Right hindlimb (tissue), 1 donor: ENCODE measurements at places on chromosomes 2 and 18.

DNA sequence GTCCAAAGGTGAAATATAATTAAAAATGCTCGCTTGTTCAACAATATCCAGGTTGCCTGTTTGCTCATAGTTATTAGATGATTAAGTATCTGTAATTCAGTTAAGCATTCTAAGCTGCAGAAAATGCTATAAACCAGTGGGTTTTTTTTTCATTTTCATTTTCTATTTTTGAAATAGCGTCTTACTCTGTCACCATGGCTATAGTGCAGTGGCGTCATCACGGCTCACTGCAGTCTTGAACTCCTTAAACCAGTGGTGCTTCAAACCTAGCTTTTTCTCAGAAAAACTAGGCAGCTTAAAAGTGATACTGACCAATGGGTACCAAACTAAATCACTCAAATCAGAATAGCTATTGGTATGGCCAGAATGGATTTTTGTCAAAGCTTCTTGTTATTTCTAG lies 925.2 kb downstream of the TSN start:
- no peak for DNase-seq

DNA sequence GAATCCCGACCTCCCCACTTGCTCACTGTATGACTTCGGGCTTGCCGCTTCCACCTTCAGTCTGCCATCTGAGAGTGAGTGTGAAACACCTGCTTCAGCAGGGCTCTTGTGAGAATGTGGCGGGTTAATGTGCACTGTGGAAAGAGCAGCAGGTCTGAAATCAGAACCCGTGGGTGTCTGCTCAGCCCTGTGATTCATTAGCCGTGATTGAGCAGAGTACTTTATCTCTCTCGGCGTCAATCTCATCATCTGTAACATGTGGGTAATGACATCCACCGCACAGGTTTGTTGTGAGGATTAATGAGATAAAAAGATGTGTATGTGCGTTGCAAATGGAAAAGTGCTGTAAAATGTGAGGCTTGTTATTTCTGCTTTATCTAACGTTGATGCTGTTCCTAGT lies 128.6 kb downstream of the LRATD1 start:
- no peak for DNase-seq

DNA sequence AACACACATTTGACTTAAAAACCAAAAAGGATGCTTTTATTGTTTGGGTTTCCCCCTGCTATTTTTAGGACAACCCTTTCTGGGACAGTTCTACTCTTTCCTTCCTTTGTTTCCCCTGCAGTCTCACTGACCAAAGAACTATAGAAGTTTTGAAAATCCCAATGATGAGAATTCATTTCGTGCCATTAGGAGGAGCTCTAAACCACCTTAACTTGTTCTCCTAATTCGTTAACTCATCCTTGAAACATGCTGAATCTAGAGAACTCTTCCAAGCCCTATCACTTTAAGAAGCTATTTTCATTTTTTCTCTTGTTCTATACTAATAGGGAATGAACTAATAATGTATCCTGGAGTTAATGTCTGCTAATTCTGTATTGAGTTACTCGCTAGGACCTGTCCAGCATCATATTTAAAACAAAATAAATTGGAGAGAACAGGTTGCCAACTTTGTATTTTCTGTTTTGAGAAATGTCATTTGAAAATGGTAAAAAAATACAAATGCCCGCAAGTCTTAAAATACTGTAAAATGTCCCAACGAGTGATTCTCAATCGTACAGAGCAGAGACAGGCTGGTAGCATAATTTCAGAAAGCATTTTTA lies 62.9 kb downstream of the AFTPH start:
- DNase-seq = no peak

DNA sequence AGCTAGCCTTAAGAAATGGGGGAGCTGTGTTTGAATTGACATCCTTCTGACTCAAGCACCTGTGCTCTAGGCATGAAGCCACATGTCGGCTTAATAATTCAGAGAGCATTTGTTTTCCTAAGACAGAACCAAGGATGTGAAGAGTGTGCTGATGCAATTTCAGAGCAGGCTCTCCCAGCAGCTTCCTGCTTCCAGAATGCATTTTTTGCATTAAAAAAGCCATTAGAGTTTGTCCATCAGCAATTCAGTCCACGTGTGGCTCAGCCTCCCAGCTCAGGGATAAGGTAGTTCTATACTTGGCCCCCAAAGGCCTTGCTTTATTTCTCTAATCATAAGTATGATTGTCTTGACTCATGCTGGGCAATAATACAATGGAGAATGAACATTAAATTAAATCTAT lies 37.7 kb downstream of the DOCK10 start:
- no peak for DNase-seq

GRCh38 chr2:148495586-148495985 lies 149.0 kb upstream of the EPC2 start:
- no peak for DNase-seq

- DNase-seq = no peak
Observed at GRCh38 chr2:34656632-34657031, 1057.5 kb upstream of the FAM98A start.

GRCh38 chr2:25276569-25277465 lies 64.9 kb downstream of the DNMT3A start:
- peak; percentile 80 for DNase-seq

DNA sequence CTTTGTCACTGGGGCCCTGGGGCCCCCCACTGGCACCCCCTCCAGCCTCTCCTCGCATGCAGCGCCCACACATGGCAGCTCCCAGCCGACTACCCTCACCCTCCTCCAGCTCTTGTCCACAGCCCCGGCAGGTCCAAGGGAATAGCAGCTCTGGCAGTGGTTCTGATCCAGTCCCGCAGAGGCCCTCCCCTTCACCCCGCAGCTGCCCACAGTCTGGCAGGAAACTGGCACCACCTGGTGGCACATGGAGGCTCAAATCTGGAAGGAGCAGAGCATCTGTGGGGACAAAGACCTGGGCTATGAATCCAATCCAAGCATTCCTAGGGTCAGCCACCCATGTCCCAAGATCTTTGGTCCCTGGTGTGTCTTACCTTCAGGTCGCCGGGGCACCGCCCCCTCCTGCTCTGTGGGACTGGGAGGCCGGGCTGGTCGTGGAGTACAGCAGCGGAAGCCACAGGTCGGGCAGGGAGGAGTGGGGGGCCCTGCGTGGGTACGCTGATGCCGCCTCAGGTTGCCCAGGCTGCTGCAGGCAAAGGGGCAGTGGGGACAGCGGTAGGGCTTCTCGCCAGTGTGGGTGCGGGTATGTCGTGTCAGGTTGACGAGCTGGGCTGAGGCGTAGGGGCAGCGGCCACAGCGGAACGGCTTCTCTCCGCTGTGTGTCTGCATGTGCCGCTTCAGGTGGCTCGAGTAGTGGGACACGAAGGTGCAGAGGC lies 2.3 kb downstream of the ZNF513 start:
- peak; percentile 35 for DNase-seq

- no peak for DNase-seq
Observed at GRCh38 chr2:3672861-3673678, 15.1 kb downstream of the ALLC start.

DNA sequence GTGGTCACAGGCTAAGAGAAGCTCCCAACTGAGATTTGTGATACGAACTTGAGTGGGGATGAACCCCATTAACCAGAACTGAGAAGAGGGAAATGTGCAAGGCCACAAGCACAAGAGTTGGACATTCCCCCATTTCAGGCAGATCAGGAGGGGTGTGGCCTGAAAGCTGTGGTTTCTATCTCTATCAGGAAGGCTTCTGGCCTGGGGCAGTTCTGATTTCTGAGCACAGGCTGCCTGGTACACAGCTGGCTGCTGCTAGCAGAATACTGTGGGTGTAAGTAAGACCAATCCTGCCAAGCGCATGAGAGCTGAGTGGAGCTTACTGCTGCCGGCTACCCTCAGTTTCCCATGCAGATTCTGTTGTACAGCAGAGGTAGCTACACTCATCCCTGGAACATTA lies 484.6 kb downstream of the SATB2 start:
- no peak for DNase-seq

- no peak for DNase-seq
Observed at GRCh38 chr2:45006041-45006941, 3.0 kb downstream of the SIX2 start.

DNA sequence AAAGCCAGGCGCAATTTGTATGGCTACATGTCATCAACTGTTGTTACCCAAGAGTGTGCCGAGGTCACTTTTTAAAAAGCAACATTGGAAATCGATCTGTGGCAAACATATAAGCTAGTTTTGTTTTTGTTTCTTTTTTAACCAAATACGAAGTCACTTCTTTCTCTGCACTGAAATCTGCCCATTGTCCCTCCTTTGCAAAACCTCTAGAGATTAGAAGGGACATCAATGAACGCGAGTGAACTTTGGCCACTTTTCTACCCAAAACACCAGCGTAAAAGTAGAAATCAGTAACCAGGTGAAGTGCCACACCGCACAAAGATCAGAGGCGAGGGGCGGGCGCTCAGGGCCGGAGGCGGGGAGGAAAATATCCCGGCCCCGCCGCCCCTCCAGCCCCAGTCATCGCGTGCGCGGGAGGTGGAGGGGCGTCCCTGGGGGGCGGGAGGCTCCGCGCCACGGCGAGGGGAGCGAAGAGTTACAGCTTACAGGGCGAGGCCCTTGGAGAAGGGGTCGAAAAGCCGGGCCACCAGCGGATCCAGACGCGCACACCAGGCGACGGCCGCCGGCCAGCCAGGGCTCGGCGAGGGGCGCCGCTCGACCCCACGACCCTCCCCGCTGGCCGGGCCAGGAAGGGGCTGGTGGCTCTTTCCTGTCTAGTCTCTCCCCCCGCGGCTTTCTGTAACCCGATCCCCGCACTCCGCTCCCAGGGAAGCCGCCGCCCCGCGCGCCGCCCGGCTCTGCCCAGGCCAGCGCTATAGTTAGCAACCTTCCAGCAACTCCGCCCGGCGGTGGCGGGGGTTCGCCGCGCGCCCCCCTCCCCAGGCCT lies 993 bp downstream of the RBMS1 start:
- DNase-seq = peak; percentile 91

DNA sequence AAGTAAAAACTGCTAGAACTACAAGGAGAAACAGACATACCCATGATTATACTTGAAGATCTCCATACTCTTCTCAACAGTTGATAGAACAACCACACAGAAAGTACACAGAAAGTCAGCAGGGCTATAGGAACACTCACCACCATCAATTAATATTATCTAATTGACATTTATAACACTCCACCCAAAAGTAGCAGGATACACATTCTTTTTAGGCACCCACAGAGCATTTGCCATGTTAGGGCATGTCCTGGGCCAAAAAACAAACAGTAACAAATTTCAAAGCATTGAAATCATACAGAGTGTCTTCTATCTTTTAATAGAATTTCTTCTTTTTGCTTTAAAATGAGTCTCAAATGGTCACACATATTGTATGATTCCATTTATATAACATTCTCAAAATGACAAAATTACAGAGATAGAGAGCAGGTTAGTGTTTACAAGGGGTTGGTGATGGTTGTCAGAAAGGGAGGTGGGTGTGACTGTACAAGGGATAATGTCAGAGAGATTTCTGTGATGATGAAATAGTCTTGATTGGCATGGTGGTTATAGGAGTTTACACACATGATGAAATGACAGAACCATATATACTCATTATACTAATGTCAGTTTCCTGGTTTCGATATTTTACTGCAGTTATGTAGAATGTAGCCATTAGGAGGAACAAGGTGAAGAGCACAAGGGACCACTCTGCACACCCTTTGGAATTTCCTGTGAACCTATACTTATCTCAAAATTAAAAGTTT lies 82.8 kb downstream of the NCK2 start:
- no peak for DNase-seq

- DNase-seq = no peak
Observed at GRCh38 chr18:58005885-58006523, 38.0 kb upstream of the NEDD4L start.

DNA sequence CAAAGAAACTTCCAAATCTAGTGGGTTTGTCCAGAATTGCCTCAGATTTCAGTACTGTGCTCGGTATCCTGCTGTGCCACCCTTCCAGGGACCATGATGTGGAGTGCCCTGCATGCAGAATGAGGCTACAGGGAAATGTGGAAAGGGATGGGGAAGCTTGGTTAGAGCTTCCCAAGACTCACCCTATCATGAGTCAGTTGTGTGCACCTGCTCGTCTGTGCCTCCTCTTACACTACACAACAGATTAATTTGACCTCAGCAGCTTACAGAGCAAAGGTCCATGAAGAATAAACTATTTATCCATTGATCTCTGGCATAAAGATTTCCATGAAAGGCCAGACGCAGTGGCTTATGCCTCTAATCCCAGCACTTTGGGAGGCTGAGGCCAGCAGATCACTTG lies 21.3 kb upstream of the NCK2 start:
- no peak for DNase-seq

- DNase-seq = no peak
Observed at GRCh38 chr2:165456027-165456426, 13.5 kb upstream of the CSRNP3 start.

GRCh38 chr2:5102823-5103222 lies 589.4 kb upstream of the SOX11 start:
- DNase-seq = no peak

- peak; percentile 19 for DNase-seq
Observed at GRCh38 chr18:2894131-2894840, 47.5 kb downstream of the EMILIN2 start.

- no peak for DNase-seq
Observed at GRCh38 chr2:62506421-62506750, 391 bp upstream of the TMEM17 start.

DNA sequence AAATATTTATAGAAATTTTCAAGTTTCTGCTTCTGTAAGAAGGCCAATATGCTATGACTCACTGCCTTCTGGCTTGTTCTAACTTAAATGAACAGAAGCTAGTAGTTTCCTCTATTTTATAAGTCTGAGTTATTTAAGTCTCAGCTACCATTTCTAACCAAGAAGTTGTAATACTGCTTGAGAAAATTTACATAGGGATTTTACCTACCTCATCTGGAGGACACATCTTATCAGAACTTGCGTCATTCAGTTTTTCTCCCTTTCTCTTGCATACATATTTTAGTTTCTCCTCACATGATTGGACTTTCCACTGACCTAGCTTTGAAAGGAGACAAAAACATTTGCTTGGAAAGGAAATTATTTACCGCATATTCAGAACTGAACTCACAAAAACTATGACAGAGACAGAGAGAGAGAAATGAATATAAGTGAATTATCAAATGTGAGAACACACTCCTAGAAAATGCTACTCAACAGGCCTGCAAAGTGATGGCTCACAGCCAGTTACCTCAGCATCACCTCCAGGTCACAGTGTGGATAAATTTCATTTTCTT lies 81.1 kb upstream of the CD302 start:
- DNase-seq = no peak
